ENCODE measurements at places on chromosomes 2 and 18.

GRCh38 chr2:101766871-101767739 is 69.6 kb downstream of the MAP4K4 start:
- no peak for DNase-seq

- DNase-seq, result no peak
Measured at GRCh38 chr2:46135228-46135855, 161.9 kb upstream of the EPAS1 start.

DNA sequence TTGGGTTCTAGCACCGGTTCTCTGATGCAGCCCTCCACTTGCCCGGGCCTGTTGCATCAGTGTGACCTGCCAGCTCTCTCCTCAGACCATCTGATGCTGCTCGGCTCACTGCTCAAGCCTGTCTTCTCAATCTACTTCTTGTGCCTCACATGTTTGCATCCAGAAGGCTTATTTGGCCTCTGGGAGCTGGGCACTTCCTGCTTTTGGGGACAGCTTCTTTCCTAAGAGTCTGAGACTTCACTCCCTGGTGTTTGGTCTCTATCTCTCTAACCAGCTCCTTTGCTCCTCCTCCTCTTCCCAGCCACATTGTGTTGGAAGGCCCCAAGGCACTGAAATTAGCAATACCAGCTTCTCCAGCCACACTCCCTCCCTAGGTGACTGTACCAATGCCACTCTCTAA is 212.8 kb downstream of the CDCA7 start:
- DNase-seq, result no peak

DNA sequence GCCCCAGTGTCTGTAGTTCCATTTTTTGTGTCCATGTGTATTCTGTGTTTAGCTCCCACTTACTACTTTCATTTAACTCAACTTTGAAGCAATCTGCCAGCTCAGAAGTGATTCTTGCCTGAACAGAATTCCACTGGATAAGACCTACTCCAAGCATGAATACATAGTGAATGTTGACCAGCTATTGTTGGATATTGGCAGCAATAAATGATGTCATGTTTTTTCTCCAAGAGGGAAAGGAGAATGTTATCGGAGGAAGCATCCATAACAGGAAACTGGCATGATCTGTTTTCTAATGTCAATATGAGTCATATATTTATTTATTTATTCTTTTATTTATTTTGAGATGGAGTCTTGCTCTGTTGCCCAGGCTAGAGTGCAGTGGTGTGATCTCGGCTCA is 36.8 kb upstream of the TRAPPC8 start:
- DNase-seq, result no peak

- no peak for DNase-seq
Measured at GRCh38 chr2:165633431-165633830, 160.6 kb downstream of the GALNT3 start.

- no peak for DNase-seq
Measured at GRCh38 chr2:23211987-23212583, 172.9 kb upstream of the KLHL29 start.

- DNase-seq, result no peak
Measured at GRCh38 chr2:208039376-208040110, 14.2 kb upstream of the PLEKHM3 start.

- no peak for DNase-seq
Measured at GRCh38 chr18:58823412-58823811, 41.3 kb upstream of the ZNF532 start.

DNA sequence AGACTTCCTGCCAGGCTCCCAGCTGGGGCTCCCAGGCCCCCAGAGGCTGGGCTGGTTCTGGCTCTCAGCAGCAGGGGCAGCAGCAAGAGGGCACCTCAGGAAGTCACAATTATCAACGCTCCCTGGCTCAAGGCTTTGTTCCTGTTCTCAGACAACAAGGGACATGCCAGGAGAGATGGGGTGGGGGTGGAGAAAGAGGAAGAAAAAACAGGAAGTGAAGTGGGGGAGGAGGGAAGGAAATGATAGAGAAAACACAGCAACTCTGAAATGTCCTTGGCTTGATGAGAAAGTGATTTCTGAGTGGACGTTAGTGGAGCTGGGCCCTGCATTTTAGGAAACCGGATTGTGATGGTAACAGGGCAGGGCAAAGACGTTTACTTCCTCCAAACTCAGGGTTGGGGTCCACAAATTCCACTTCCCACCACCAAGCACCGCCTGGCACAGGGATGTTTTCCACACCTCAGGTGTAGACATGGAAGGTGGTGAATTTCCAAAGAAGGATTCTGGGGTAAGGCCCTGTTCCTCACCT is 40.4 kb downstream of the CYRIA start:
- DNase-seq, result peak; percentile 51

- DNase-seq, result no peak
Measured at GRCh38 chr2:145503511-145503910, 983.6 kb upstream of the ZEB2 start.

DNA sequence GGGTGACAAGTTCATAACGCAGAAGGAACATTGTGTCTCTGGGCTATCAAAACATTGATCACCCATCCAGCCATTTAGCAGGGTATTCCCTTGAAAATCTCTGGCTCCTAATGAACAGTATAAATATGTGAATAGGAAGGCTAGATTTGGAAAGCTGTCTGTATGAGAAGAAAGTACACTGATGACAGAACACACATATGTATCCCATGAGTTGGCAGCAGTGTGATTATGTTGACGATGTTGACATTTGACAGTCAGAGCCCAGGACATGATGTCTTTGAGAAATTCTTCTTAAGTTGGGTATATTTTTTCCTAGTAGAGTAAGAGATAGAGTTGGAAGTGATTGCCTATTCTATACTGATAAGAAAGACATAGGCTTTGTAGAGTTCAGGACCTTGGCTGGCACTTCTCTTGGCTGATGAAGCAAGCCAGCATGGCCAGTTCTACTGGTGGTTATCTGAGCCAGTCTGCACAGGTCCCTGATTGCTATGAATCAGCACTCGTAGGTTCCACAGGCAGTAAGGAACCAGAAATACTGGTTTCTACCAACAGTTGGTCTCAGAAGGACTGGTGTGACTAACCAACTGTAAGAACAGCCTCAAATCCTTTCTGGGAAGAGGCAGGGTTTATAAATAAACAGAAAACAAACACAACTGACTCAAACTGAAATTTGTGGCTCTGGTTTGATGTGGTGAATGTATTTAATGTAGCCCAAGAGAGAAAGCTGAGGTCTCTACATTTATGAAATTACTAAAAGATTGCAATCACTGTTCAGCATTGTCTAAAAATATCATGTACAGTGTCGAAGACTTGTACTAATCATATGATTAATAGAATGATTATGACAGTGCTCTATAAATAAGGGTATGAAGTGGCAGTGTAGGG is 43.9 kb upstream of the RAPH1 start:
- DNase-seq, result no peak

DNA sequence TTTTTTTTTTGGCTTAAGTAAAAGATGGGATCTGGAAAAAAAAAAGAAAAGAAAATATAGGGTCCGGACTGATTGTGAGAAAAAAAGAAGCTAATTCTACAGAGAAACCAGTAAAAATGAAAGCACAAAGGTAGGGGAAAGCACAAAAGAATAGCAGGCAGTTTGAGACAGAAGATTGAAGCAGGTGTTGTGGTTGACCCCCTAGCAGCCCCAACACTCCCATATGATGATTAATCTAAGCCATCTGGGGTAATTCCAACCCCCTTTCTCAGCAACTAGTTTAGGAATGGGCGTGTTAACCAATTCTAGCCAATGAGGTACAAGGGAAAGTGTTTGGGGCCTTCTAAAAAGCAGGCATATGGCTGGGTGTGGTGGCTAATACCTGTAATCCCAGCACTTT is 77.0 kb downstream of the MBD2 start:
- DNase-seq, result no peak

DNA sequence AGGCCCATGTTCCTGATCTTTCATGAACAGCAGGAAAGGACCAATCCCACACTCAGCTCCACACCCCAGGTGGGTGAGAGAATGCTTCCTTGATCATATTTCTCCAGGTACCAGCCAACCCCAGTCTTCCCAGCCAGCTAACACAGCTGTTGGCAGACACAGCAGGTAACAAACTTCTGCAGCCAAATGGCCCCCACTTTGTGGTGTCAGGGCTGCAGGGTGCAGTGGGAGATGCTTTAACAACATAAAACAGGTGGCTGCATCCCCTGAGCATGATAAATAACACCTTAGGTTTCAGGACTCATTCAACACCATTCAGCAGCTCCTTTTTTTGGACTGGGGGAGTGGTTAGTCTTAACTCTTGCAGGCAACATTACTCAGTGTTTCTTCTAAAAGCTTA is 76.7 kb upstream of the ACAA2 start:
- no peak for DNase-seq

DNA sequence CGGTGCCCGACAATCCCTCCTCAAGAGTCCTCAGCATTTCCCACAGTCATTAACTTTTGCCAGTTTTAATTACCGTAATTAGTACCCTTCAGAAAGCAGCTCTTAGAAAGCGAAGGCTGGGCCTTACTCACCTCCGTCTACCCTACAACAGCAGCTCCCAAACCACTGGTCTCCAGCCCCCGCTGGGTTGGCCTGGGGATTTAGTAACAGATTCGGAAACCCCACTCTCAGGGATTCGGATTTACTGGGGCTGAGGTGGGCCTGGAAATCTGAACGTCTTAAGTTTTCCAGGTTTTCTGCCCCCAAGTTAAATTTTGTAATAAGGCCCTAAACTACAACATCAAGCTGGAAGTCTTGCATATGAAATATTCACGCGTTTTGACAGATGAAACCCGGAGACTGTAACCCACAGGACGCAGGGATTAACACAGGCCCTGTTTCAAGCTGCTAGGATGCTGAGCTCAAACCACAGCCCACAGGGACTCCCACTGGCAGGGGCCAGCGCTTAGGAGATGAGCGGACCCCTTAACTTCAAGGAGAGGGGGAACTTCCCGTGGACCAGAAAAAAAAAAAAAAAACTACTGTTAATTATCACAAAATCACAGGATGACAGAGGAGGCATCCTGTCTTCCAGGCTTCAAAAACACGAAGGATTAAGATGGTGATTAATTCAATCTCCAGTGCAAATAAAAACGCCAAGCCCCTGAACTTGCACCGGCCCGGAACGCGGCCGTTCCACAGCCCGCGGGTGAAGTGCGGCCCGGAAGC is 985 bp downstream of the ILKAP start:
- DNase-seq, result no peak

GRCh38 chr2:234459401-234460009 is 37.4 kb downstream of the ARL4C start:
- no peak for DNase-seq

DNA sequence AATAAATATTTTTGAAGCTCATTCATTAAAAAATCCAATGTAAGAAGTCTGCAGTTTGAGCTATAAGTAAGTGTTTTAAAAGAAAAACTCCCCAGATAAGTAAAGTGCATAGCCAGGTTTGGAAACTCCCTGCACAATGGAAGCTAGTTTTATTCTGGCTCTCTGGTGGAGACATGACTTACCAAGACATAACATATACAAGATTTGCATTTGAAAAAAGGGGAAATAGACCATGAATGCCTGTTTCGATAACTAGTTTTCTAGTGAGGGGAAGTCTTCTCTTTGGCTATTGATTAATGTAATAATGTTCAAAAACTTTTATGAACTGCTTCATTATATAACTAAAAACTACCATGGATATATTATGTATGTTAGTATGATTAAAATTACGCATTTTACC is 435.2 kb downstream of the ARHGAP15 start:
- no peak for DNase-seq

- peak; percentile 63 for DNase-seq
Measured at GRCh38 chr18:26719896-26720295, 145.6 kb downstream of the AQP4 start.

DNA sequence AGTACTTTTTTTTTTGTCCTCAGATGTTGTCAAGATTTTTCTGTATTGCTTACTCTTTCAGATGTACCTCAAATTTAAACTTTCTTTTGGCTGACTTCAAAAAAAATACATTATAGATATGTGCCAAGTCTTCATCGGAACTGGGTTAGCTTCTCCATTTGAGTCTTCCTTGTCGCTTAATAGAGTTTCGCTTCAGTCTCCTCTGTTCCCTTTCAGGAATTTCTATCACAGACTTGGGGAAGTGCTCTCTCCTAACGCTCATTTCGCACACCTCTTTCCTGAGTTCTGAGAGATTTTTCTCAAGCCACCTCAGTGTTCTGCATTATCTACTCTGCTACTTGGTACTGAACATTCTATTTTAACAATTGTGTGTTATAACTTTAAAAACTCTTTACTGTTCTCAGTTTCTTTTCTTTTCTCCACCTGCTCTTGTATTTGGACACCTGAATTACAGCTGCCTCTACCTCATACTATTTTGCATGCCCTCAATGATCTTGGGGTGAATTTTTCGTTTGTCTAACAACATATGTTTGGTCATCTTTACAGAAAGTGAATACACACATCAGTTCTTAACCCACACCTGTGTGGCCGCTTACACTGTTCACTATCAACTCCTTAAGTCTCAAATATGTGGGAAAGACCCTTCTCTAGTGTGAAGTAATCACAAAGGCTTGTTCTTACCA is 16.5 kb downstream of the PTPN2 start:
- no peak for DNase-seq

- DNase-seq, result peak; percentile 26
Measured at GRCh38 chr2:166180951-166181812, 53.4 kb upstream of the SCN1A start.

DNA sequence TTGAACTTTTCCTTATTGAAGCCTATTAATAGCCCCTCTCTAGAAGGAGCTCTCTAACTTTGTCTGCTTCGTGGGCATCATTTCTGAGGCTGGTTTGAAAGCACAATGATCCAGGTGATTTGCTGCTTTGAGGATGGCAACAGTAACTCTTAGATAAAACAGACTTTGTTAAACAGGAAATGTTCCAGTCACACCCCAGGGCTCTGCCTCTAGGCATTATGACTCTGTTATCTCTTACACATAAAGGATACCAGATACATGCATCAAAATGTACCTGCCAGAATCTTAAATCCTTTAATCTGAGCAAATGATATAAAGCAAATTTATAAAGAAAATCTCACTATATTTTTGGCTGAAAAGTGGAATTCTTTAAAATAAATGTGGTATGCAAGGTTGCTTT is 52.3 kb downstream of the GAD1 start:
- DNase-seq, result no peak

DNA sequence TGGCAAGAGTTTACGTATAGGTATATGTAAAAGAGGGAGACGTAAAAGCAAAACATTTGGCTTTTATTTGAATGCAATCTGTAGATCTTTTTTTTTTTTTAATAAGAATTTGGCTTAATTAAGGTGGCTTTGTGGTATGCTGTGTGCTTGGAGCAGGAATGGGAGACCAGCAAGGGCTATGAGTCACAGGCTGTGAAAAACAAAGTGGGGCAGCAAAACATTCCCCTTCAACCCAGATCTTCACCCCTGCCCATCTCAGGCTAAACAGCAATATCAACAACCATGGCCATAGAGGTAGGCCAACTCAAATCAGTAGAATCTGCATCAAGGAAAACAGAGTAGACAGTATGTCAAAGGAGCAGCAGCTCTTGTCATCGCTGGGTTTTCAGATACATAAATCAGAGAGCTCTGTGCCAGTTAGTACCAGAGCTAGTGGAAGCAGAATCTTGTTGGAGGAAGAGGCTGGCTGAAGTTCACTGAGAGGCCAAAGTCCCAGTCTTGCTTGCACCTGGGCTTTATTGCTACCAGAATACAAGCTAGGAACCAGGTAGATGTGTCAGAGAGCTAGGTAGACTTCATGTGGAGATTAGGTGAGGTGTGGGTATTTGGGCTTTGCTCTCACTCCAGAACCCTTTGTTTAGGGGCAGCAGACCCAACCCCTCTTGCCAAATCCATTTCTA is 191.5 kb upstream of the FANCL start:
- DNase-seq, result no peak

- DNase-seq, result no peak
Measured at GRCh38 chr2:230347659-230348305, 20.8 kb downstream of the SP140L start.
